ENCODE measurements at places on chromosomes 11 and 22. TPM values are rescaled to one million over a fixed set of nuclear protein-coding genes. Genes with fewer than 3 reads are reported as not detected.

The APOL5 gene
- not detected for total RNA-seq

The LRRC74B gene
- total RNA-seq, result not detected

The RASL10A gene
- total RNA-seq, result 0.71 TPM

GRCh38 chr22:46567471-46567870 is 30.1 kb upstream of the CELSR1 start:
- no peak for DNase-seq

DNA sequence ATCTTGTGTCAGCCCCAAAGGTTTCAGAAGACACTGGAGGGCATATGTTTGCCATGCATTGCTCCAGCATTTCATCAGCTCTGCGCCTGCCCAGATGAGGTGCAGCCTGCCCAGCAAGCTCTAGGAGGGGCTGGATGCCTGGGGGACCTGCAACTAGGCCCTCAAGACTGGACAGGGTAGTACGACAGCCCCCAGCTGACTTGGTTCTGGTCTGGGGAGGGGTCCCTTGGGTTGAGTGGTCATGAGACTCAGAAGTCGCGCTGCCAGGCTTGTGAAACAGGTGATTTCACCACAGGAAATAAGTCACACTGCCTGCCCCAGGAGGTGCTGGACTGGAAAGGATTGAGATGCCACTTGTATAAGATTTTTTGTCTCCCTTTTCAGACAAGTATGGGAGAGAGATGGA is 23.4 kb downstream of the TPBGL start:
- peak; percentile 82 for DNase-seq

DNA sequence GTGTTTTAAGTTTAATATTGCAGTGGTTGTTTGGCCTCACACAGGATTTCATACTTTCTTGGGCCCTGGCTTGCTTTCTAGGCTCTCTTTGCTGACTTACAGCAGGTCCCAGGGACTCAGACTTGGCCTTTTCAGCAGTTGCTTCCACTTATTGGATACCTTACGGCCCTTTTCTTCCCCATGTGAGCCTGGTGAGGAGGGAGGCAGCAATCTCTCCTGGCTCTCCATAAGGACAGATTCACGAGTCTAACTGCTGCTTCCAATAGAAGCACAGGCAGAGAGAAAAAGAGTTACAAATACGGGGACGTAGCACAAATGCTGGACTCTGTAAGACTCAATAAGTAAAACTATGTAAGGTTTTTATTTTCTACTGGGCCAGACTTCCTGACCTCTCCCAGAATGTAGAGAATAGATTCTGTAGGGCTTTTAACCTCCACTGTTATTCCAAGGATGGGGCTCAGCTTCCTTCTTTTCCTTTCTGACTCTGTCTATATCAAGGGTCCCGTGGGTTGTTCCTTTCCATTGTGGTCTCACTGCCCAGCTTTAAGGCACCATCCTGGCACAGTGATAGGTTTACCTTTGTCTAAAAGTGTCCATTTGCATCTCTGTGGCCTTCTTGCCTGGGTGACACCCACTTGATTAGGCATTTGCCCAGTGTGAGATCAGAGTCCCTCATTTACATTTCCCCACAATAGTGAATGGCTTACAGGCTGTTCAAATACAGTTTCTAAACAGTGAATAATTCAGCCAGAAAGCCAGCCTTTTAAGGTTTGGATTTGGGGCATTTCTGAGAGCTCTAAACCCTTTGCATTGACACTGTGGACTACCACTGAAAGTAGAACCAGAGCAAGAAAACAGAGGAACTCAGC is 92.8 kb downstream of the RASSF10 start:
- no peak for DNase-seq

The CHRNA10 gene
- total RNA-seq, result 0.52 TPM

DNA sequence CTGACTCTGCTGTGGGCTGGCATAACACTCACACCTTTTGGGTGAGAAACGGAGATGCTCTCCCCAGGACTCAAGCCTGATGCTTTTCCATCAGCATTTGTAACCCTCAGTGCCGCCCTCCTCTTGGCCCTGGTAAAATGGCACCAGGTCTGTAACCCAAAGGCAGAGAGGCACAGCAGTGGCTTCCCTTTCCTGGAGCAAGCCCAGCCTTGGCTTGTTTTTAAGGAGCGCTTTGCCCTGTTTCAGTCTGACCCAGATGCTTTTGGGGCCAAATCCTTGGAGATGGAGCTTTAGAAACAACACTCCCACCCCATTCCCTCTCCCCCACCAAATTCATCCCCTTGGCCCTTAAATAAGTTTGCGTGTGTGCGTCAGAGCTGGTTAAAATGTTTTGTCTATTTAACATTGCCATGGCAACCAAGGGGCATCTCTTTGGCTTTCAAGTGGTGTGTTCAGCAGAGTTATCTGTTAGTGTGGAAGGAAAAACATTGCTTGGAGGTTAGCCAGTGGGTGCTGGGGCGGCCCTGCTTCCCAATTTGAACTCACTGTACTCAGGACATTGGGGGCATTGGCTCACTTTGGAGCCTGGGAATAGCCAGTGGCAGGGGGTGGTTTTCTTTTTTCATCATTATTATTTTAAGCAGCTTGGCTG is 134.1 kb downstream of the NAV2 start:
- no peak for DNase-seq

The CRYBB3 gene
- total RNA-seq, result not detected

DNA sequence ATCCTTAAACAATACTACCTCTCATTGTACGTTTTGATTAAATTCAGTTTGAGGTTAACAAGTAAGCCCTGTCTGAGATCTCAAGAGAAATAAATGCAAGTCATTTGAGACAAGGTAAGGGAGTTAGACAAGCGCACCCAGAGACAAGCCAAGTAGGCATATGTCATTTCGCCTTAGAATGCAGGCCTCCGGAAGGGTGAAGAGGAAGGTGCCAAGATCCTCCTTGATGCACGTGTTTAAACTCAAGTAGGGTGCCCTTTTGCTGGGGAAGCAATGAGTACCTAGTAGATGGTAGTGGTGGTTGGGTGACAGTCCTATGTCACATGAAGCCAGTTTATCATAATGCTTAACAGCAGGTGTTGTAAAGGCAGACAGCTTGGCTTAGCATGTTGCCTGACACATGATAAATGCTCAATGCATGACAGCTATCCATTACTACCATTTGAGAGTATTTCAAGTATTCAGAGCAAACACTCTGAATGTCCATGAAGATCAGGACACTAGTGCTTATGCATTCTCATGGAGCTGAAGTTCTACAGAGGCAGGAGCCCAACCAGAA is 415.9 kb downstream of the TMEM135 start:
- DNase-seq, result no peak

- DNase-seq, result no peak
Measured at GRCh38 chr22:21760640-21761039, 25.0 kb upstream of the YPEL1 start.

DNA sequence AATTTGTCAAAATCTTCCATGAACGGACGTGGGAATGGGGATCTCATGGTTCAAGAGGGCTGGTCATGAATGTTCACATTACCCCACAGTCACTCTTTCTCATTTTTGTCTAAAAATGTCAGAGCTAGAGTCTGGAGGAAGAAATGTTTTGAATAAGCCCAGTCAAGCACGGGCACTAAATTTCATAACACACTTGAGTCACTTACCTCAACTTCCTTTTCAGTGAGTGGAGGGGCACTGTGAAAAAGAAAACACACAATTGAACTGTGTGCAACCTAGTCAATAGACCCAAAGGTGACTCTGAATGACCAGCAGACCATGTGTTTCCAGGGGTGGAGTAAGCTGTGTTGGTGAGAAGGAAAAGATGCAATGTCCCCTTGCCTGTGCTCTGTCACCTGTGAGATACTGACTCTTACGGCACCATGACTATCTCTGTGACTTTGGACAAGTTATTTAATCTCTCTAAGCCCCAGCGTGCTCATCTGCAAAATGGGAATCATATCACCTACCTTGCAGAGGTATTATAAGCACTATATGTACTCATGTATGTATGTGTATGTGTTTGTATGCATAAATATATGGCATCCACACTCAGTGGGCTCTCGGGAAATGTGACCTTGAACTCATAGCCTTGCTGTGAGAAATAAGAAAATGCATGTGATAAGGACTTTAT is 38.2 kb upstream of the LYVE1 start:
- no peak for DNase-seq

- peak; percentile 88 for DNase-seq
Measured at GRCh38 chr11:121112498-121113455, 11.7 kb downstream of the TECTA start.

DNA sequence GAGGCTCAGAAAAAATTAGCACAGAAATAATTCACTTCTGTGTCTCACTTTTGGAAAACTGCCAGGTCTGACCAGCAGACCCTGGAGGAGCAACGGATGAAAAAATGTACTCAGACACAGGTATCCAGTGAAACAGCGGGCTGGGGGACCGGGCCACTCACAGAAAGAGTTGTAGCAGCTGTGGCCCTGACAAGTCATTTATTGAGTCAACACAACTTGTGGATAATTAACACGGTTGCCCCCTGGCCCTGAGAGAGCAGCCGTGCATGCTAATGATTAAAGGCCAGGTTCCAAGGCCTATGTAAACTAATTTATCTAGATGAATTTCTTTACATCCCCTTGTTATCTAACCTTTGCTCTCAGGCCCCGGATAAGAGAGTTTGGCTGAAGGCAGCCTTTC is 131.3 kb downstream of the AASDHPPT start:
- no peak for DNase-seq

The BTBD18 gene
- not detected for total RNA-seq

The TP53I11 gene
- total RNA-seq, result 107 TPM

DNA sequence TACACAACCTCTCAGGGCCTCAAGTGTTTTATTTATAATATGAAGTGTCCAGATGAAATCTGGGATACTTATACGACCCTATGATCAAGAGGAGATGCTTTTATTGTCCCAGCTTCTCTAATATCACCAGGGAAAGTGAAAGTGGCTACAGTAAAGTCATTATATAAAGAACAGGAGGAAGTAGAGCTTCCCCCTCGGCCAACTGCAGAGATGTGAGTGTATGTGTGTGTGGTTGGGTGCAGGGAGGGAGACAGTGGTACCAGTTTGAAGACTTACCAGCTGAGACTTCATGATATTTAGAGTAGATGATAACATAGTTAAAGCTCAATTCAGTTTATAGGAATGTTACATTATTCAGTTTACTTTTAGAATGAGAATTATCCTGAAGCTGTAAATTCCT is 373.6 kb upstream of the DDI1 start:
- no peak for DNase-seq

DNA sequence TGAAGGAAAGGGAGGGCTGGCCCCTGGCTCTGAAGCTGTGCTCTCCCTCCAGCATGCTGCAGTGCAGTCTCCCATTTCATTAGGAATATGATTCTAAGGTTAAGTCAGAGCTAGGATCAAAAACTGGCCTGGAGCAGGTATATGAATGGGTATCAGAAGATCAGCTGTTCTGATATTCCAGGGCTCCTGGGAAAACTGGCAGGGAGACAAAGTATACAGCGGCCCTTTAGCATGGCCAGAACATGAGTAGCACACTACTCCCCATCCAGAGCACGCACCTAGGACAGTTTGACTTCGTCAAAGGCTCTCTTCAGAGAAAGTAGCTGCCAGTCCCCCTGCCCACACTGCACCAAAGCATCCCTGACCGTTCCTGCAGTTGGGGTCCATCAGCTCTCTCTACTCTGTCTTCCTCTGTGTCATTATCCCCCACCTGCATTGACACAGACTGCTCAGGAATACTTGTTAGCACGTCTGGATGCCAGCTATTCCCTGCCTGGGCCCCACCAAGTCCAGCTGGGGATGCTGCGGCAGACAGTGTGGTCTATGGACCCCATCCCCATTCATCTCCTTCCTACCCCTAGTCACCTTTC is 4.0 kb upstream of the FCHSD2 start:
- DNase-seq, result no peak

DNA sequence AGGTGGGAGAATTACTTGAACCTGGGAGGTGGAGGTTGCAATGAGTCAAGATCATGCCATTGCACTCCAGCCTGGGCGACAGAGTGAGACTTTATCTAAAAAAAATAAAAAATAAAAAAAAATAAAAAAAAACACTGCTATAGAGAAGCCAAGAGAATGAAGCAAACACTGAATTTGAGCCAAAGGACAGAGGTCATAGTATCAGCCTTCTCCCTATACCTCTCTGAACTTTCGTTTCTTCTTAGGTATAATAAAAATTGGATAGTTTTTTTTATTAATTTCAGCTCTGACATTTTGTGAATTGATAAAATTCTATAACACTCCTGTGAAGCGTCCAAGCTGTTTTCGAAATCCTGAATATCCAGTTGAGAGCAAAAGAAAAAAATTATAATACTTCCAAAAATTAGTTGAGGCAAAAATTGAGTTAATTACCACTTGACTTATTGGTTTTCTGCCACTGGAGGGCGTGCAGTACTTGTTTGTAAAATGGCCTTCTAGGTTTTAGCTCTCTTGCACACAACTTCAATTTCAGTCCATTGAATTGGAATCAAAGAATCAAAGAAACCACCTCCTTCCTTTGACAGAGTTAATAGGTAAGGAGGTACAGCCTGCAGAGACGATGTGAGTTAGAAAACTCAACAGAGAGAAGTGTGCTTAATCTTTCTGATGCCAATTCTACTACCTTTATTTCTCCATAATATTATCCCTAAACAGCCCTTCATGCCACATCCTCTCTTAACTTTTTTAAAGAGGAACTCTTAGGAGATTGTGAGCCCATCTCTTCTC is 143.2 kb downstream of the BBOX1 start:
- DNase-seq, result no peak

GRCh38 chr22:47128622-47129215 is 366.3 kb downstream of the TBC1D22A start:
- DNase-seq, result peak; percentile 34

The TRPC6 gene
- 2.4 TPM for total RNA-seq

GRCh38 chr11:68584991-68585524 is 99.3 kb upstream of the GAL start:
- DNase-seq, result no peak

DNA sequence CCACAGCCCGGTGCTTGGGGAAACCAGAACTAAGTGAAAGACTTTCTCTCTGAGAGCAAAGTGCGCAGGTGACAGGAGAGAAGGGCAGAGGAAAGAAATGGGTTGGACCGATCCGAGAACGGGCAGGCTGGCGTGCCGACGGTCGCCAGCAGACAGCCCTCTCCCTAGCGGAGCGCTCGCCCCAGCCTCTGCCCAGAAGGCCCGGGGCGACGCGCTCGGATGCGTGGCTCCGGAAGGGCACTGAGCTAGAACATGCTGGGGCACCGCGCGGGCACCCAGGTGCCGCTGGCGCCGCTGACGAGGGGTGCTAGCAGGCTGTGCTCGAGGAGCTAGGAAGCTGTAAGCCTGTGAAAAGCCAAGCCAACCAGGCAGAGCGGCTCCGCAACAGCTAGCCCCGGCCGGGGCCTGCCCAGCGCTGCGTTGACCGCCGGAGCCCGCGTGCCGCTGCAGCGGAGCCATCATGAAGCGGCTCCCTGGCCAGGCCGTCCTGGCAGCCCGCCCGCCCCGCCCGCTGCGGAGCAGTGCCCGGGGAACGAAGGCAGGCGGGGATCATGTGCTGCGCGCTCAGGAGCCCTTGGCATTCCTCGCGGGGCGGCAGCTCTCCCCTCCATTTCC is 22.1 kb upstream of the RRAS2 start:
- peak; percentile 89 for DNase-seq

The DERL3 gene
- total RNA-seq, result 0.83 TPM

The TCIRG1 gene
- 80.8 TPM for total RNA-seq

GRCh38 chr11:33860926-33861325 is 30.9 kb downstream of the LMO2 start:
- no peak for DNase-seq

The PATE2 gene
- total RNA-seq, result 0.79 TPM

GRCh38 chr11:55554169-55554568 is at the start of gene OR4C15:
OR4C15 (plus strand) TSS chr11:55554469; CDS start chr11:55554469, 0 bp downstream.
- no peak for DNase-seq

The CD248 gene
- total RNA-seq, result 248 TPM

- DNase-seq, result no peak
Measured at GRCh38 chr11:79902493-79902892, 461.7 kb upstream of the TENM4 start.
